ENCODE measurements at places on chromosomes 13 and 19. TPM values are rescaled to one million over a fixed set of nuclear protein-coding genes. Genes with fewer than 3 reads are reported as not detected.

The KLK2 gene
- total RNA-seq, result not detected

GRCh38 chr19:39078436-39079200, 5.5 kb upstream of the ACP7 start:
- no peak for DNase-seq

DNA sequence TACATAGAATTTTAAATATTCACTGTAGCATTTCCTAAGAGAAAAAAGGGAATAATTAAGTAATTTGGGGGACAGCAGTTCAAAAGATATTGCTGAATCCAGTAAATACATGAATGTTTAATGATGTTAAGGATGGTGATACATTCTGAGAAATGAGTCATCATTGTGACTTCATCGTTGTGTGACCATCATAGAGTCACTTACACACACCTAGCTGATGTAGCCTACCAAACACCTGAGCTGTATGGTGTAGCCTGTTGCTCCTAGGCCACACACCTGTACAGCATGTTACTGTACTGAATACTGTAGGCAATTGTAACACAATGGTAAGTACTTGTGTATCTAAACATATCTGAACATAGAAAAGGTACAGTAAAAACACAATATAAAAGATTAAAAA, 34.8 kb downstream of the ATP7B start:
- DNase-seq, result no peak

DNA sequence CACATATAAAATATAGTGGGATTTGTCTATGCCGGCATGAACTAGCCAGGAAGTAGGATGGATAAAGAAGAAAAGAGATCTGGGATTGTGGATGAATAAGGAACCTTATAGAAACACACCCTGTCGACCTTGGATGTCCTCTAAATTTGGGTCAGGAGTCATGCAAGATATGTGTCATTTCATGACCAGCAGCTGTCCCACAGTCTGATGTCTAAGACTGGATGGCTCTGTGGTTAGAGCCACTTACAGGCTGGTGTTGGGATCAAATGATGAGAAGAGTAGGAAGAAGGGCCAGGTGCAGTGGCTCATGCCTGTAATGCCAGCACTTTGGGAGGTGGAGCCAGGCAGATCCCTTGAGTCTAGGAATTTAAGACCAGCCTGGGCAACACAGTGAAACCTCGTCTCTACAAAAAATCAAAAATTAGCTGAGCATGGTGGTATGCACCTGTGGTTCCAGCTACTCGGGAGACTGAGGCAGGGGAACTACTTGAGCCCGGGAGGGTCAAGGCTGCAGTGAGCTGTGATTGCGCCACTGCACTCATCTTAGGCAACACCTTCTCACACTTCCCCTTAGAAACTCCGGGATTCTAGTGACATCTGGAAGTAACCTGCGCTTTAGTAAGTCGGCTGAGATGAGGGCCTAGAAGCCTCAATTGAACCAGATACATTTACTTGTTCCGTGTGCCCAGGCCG, 30.8 kb downstream of the TMED1 start:
- no peak for DNase-seq

DNA sequence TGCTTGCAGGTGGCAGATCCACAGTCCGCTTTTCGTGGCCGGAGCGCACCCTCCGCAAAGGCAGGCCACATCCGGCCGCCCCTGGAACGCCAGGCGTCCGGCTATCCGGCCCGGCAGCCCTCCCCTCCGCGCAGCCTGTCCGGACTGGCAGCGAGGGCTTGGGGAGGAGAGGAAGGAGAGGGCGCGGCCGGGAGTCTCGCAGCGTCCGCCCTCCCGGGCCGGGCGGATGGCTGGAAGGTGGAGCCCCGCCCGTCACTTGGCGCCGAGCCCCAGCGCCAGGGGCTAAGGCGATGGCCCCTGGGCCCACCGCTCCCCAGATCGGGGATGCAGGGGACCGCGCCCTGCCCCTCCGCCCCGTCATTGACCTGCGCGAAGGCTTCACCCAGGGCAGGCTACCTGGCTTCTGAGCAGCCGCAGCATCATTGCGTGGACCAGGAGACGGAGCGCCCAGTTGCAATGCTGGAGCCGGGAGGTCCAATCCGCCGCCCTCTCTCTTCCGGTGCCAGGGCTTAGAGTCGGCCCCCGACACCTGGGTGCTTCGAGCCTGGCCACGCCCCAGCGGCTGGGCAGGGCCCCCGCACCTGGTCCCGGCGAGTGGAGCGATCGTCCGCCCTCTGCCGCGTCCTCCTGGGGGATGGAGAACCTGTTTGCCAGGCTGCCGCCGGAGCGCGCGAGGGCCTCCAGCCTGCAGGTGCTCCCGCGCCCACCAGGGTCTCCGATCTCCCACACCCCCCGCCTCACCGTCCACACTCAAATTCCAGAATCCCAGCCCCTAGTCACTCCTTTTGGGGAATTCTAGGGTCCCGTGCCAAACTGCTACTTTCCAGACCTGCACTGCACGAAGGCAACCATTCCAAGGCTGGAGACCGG, at the start of gene FUT1:
FUT1 (minus strand) TSS at position 146 of the 870 bp plus-strand sequence. CDS start 1,360 bp downstream, outside the sequence.
- peak; percentile 60 for DNase-seq

DNA sequence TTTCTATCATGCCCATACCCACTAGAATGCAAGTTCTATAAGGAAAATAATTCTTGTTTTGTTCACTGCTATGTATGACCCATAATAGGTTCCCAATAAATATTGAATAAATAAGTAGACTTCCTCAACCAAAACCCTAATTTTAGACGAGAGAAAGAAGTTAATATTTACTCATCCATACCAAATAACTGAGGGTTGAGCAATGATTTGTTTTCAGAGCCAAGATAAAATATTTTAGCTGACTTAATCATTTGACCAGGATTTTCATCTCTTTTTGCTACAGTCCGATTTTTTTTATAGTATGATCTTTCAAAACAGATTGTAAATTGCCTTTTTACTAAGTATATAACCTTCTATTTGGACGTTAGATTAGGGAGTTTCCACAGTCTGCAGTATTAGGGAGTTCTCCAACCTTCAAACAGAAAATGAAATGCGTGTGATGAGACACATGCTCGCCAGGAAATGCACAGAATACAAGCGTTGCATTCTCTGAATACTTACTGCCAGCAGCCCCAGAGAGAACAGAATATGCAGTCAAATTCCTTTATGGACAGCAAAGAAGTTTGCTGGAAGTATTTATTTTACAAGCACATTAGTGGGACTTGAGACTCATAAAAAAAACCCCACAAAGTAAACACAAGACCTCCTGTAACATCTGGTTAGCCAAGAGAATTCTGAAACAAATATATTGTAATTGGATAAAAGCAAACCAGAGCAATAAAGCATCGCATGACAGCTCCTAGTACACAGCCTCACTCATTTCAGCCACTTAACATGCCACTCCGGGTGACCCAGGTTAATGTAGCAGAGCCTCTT, 230.0 kb downstream of the MYO16 start:
- no peak for DNase-seq

DNA sequence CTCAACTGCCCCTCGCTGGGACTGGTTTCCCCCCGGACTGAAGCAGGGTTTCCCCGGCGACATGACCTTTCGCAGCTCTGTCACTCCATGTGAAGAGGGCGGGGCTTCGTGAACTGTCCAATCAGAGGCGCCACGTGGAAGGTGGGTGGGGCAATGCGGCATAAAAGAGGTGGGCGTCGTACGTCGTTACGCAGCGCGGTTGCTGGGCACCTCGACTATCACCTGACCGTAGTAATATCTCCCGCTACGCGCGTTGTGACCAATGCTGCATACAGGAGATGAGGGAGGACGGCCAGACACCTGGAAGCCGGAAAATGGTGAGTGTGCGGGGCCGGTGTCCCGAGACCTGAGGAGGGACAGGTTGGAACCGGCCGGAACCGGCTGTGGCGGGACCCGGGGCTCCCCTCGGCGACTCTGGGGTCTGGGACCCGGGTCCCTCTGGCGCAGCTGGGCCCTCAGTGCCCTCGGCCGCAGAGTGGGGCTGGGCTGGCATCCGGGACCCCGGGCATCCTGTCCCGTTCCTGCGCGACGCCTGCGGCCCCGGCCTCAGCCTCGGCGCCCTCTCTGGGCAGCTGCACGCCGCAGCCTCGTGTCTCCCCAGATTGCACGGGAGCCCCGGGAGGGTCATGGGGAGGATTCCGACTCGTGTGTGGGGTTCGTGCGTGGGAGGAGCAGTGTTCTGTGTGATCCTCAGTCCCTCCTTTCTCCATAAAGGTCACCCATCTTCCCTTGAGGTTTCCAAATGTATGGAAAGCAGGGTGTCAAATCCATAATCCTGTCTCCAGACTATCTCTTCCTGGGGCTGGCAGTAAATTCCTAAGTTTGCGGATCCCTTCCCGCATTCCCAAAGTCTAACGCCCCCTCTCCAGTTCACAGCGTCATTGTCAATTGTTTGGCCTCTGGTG, 32.2 kb downstream of the ZNF136 start:
- DNase-seq, result peak; percentile 91

DNA sequence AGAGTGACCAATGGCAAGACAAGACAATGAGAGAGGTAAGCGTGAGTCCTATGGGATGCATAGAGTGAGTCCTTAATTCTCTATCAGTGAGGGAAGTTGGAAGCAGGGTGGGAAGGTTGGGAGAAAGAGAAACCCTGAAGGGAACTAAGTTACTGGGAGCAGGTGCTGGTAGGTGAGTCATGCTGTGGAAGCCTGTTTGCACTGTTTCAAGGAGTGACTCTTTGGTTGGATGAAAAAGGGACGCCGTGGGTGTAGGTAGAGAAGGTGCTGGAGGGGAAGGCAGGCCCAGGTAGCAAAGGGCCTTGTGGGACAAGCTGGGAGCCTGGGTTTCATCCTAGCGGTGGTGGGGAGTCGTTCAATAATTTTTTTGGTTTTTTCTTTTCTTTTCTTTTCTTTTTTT, 21.9 kb downstream of the IGFL1 start:
- DNase-seq, result no peak

DNA sequence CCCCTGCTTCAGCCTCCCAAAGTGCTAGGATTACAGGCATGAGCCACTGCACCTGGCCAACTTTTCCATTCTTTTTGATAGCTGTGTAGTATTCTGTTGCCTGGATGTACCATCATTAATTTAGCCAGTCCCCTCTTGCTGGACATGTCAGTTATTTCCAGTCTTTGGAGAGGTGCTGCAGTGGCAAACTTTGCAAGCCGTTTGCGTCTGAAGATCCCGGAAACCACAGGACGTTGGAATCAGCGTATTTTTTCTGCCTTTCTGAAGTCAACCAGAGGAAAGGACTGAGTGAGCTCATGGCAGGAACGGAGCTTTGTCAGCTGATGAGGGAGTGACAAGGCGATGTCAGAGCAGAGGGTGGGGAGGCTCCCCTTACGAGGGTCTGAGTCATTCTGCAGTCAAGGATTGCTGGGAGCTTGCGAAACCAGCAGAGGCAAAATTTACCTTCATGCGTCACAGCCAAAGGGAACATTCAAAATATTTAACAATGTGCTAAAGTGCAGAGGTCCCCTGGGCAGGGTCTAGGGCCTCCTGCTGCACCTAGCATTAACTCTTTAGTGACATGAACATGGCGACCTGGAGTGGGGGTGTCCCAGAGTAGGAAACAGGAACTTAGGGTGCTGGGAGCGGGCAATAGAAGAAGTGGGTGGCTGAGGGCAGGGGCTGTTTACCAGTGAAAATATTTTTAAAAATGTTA, 5.6 kb downstream of the C5AR1 start:
- DNase-seq, result peak; percentile 63

GRCh38 chr19:50512999-50513745, 541 bp downstream of the ASPDH start:
- DNase-seq, result no peak

- DNase-seq, result no peak
These were observed 10.8 kb upstream of the RANBP3 start for GRCh38 chr19:5988517-5989387.

DNA sequence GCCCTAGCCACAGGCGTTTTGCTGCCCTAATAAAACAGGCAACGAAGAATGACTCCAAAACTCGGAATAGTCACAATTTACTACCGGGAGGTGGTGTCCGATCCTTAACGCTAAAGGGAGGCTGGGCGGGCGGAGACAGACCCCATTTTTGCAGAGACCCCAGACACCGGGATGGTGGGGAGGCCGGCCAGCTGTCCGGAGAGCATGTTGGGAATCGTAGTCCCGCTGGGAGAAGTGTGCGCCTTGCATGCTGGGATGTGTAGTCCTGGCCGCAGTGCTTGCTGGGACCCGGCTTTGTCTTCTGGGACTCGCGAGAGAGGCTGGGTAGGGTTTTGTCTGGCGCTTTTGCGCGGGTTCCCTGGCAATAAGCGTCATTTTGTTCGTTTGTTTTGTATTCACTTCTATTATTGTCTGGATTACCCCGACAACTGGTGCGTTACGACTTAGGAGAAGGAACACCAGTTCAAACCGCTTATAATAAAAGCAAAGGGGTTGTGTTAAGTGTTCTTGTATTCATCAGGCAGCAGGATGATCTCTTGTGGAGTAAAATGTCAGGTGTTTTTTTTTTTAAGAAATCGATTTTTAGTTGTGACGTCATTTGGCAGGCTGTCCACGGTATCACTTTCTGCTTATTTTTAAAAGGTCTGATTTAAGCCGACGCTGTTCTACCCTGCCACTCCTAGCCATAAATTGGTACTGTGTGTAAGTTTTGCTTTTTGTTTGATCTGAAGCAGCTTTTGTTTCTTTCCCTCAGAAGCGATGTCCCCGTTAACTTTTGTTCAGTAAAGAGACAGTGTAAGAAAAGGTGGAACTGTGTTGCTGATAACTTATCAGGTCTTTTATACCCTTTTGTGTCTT, 676 bp upstream of the HSPH1 start:
- DNase-seq, result peak; percentile 97
